B cell (primary cell): ENCODE measurements at places on chromosomes 6 and 20. TPM values are rescaled to one million over a fixed set of nuclear protein-coding genes. Genes with fewer than 3 reads are reported as not detected.

DNA sequence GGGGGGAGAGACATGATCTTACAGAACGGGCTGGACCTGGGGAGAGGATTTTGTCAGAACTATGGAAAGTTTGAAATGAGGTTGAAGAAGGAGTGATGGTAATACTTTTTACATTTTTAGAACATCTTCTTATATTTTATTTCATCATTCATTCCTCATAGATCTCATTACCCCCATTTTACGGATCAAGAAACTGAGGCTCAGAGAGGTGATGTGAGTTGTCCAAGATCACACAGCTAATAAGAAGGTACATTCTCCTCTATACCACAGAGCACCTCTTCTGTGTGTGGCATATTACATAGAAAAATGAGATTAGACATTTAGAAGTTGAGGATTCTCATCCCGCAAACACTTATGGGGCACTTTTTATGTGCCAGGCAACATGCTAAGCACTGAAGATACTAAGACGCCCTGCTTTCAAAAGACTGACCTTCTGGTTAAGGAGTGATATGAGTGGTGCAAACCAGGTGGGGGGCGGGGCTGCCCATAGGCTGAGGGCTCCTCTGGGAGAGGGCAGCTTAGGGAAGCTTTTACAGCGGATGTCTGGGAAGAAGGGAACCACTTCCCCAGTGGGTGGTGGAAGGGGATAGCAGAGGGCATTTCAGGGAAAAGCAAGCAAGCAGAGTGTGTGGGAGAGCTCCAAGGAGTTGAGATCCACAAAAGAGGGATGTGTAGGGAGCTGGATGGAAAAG lies 17.4 kb upstream of the RNF39 start:
- peaks cover 3% of the 10 kb centered on the region for H3K4me1 ChIP-seq
- no peaks in the 10 kb centered on the region for H3K27me3 ChIP-seq
- no peak for DNase-seq
- H3K4me3 ChIP-seq: no peak overlapping the region
- H3K27ac ChIP-seq: no peak overlapping the region
- H3K36me3 ChIP-seq: no peaks in the 10 kb centered on the region

DNA sequence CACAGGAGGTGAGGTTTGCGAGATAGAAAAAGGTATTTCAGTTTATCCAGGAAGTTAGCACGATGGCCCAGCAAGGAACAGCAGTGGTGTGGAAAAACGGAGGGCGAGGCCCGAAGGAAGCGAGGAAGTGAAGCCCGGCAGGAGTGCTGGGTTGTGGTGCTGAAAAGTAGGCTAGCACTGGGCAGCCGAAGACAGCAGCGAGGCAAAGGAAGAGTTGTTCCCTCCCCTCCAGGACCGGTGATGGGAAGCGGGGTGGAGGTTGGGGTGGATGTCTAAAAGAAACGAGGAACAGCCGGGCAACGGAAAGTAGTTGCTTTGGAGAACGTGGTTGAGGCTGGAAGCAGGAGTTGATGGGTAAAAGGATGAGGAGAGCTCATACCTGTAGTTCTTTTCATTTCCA lies 1.4 kb downstream of the METTL24 start:
- peaks cover 12% of the 10 kb centered on the region for H3K4me1 ChIP-seq
- no peak for DNase-seq
- H3K27me3 ChIP-seq: peaks cover 37% of the 10 kb centered on the region
- H3K4me3 ChIP-seq: no peak overlapping the region
- H3K36me3 ChIP-seq: no peaks in the 10 kb centered on the region

DNA sequence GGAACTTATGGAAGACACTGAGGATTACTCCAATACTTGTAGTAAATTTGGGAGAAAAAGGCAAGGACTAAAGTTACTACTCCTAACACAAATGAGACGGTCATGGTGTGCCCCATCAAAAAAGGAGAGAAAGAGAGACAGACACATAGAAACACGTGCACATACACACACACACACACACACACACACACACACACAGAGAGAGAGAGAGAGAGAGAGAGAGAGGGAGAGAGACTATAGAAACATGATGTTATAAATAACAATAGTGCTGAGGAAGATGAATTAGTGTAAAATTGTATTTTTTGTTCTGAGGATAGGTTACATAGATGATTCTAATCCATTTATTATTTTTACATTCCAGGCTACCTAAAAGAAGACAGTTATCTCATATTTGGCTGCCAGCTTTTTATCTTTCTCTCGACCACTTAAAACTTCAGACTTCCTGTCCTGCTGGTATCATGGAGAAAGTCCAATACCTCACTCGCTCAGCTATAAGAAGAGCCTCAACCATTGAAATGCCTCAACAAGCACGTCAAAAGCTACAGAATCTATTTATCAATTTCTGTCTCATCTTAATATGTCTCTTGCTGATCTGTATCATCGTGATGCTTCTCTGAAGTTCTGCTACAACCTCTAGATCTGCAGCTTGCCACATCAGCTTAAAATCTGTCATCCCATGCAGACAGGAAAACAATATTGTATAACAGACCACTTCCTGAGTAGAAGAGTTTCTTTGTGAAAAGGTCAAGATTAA lies 10.5 kb downstream of the PLN start:
- H3K4me1 ChIP-seq: peaks cover 5% of the 10 kb centered on the region
- no peaks in the 10 kb centered on the region for H3K27me3 ChIP-seq
- H3K4me3 ChIP-seq: no peak overlapping the region
- no peak for DNase-seq
- H3K36me3 ChIP-seq: no peaks in the 10 kb centered on the region
- H3K27ac ChIP-seq: no peak overlapping the region

The RIPPLY2 gene
- polyA plus RNA-seq: not detected in 2 replicates

The FANCE gene
- 7.8 and 9.2 TPM in 2 replicates for polyA plus RNA-seq

The HLA-DPA1 gene
- polyA plus RNA-seq: 559 and 2,256 TPM in 2 replicates

The CLDN20 gene
- not detected in 2 replicates for polyA plus RNA-seq

The LST1 gene
- polyA plus RNA-seq: 29.4 and 30.5 TPM in 2 replicates
